ENCODE measurements at places on chromosomes 3 and 15.

- DNase-seq: no peak
Observed at GRCh38 chr15:54580643-54581042, 602.4 kb downstream of the UNC13C start.

GRCh38 chr3:72144773-72145505 is 360.0 kb upstream of the PROK2 start:
- no peak for DNase-seq

DNA sequence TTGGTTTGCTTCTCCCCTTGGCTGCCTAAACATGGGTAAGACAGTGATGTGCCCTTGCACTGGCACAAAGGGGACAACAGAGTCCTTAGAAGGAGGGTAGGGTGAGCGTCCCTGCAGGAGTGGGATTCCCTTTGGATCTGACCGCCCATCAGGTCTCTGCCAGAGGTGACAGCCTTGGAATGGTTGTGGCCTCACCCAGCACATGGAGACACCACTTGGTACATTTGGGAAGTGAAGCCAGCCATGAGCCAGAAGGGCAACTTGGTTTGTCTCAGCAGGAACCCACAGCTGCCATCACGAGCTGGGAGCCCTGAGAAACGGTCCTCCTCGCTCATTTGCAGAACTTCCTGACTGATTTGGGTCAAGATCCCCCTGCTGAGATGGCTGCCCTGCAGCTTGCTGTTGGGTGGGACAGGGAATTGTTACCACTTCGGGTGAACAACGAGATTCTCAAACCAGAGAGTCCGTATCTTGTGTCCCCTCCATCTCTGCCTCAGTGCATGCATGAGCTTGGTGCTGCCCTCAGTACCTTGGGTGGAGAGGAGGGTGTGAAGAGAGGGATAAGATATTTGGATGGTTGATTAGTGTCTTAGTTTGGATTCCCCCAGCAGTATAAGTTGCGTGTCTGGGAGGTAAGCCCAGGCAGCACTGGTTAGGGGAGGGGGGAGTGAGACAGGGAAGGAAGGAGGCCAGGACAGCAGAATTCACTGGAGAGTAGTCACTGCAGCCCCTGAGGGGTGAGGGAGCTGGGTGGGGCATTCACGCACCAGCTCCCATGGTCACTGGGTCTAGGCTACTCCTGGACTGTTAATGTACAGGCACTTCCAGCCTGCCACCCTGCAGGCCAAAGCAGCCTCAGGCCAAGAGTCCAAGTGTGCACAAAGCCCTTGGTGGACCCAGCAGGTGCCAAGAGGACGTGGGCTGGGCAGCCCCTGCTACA is 168.8 kb upstream of the TOPAZ1 start:
- no peak for DNase-seq

DNA sequence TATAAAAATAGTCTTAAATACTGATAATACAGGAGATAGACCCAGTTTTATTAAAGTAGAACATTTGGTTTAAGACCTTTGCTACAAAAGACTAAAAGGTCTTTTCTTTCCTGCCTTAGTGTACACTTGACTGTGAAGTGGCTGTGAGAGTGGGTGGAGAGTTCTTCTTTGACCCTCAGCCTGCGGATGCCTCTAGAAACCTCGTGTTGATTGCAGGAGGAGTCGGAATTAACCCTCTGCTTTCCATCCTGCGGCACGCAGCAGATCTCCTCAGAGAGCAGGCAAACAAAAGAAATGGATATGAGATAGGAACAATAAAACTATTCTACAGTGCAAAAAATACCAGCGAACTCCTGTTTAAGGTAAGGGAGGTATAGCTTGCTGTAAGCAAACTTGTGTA is 36.5 kb downstream of the OXNAD1 start:
- no peak for DNase-seq

- DNase-seq: no peak
Observed at GRCh38 chr3:105791131-105791530, 77.7 kb downstream of the CBLB start.

DNA sequence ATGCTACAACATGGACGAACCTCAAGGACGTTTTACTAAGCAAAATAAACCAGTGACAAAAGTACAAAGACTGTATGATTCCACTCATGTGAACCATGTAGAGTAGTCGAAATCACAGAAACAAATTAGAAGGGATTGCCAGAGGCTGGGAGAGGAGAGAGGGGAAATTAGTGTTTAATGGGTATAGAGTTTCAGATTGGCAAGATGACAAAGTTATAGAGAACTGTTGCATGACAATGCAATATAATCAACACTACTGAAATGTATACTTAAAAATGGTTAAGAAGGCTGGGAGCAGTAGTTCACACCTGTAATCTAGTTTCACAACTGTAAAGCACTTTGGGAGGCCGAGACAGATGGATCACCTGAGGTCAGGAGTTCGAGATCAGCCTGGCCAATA is 36.9 kb downstream of the PLS1 start:
- no peak for DNase-seq

GRCh38 chr15:94198633-94199032 is 32.7 kb upstream of the MCTP2 start:
- DNase-seq: no peak

DNA sequence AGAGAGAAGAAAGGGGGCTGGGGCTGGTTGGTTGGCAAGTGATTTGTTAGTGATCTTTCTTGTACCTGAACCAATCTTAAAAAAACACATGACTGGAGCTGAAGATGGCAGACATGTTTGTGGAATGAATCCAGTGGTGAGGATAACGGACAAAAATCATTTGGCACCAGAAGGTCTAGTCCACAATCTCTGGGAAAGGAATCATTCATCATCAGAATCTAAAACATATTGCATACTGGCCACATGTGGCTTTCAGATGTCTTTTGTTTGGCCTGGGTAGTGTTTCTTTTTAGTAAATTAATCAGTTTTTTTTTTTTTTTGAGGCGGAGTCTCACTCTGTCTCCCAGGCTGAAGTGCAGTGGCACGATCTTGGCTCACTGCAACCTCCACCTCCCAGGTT is 5.0 kb downstream of the NEK11 start:
- no peak for DNase-seq

GRCh38 chr3:12810961-12811360 is 14.5 kb downstream of the CAND2 start:
- no peak for DNase-seq

DNA sequence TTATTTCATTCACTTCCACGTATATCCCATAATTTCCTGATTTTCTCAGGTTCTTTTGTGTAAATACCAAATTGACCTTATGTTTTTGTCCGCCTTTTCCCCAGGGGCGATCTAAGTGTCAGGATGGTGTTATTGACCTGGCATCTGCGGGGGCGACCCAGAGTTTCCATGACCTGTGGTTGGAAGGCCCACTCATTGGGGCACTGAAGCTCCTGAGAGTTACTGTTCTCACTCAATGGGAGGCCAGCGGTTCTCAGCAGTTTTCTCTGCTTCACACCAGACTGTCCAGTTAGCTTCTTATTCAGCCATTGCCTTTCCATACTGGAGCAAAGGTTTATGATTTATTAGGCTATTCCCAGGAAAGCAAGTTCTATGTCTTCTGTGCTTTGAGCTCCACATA is 53.3 kb downstream of the B3GALNT1 start:
- DNase-seq: no peak

GRCh38 chr15:40047415-40048210 is 8.6 kb upstream of the SRP14 start:
- no peak for DNase-seq

DNA sequence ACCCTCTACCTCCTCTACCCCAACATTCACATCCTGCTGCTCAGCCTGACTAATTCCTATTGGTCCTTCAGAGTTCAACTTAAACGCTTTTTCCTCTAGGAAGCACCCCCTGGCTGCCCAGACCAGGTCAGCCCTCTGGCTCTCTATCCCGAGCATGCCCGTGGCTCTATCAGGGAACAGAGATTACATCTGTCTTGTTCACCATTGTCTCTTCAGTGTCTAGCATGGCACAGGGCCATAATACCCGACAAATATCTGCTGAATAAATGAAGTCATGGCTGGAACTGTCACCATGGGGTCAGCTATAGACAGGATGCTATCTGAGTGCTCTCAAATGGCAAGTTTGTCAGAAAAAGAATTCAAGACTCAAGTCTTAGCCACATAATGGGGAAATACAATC is 296.9 kb upstream of the CHRNA7 start:
- DNase-seq: no peak

DNA sequence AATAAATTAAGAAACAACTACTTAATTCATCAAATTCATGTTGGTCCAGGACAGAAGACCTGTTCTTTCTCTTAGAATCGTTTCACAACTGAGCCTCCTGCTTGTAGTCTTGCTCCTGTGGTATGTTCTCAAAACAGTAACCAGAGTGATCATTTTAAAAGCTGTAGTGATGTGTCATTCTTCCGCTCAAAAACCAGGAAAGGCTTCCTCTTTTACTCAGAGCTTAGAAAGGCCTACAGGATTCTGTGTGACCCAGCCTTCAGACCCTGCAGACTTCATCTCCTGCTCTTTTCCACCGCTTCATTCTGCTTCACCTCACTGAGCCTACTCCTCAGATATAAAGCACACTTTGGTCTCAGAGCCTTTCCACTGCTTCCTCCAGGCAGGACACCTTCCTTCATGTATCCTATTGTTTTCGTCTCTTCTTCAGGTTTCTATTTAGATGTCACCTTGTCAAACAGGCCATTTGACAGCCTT is 22.7 kb downstream of the ST6GAL1 start:
- no peak for DNase-seq

- no peak for DNase-seq
Observed at GRCh38 chr15:41517895-41518449, 4.3 kb upstream of the LTK start.

DNA sequence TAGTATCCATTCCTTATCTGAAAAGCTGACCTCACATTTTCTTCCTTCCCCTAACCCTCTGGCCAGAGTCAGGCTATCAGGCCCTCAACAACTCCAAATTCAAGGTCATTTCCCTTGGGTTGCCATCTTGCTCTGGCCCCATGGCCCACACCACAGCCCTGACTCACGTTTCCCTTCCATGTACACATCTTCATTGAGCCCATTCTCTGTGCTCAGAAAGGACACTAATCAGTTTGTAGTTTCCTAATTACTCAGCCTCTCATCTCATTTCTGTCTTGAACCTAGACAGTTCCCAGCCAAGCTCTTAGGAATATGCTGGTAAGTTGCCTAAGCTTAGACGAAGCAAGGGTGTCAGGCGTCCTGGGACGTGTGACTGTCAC is 14.9 kb downstream of the TGM5 start:
- DNase-seq: no peak

DNA sequence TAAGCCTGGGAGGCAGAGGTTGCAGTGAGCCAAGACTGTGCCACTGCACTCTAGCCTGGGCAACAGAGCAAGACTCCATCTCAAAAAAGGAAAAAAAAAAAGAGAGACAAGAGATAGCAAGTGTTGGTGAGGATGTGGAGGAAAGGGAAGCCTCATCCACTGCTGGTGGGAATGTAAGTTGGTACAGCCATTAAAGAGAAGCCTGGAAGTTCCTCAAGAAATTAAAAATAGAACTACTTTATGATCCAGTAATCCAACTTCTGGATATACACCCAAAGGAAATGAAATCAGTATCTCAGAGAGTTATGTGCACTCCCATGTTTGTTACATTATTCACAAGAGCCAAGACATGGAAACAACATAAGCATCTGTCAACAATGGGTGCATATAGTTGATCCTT is 14.9 kb downstream of the PYGO1 start:
- no peak for DNase-seq

DNA sequence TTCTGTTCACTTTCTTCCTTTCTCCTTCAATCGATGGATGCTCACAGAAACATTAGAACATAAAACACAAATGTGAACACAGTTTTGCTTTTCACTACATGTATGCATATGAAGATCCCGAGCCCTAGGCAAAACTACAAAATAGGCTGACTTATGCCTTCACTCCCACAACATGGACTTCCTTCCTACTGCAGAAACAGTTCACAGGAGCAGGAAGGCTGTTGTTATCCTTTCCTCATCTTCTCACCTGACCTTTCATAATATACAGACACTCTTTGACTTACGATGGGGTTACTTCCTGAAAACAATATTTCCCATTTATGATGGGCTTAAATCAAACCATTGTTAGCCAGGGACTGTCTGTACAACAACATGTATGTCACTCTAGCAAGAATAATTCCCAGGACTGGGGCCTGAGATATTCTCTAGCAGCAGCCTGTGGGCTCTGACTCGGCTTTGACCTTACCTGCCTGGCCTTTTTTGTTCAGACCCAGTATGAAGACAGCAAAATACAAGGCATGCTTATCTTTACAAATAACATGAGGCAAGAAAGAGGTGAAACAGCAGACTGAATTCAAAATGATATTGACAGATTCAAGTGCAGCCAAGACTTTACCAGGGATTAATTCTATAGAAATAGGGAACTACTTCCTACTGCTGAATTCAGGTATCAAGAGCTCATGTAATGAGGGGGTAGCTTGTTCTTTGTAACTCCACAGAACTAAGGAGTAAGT is 51.8 kb upstream of the PLXND1 start:
- no peak for DNase-seq

- DNase-seq: no peak
Observed at GRCh38 chr3:88059380-88060170, 520 bp downstream of the ZNF654 start.

DNA sequence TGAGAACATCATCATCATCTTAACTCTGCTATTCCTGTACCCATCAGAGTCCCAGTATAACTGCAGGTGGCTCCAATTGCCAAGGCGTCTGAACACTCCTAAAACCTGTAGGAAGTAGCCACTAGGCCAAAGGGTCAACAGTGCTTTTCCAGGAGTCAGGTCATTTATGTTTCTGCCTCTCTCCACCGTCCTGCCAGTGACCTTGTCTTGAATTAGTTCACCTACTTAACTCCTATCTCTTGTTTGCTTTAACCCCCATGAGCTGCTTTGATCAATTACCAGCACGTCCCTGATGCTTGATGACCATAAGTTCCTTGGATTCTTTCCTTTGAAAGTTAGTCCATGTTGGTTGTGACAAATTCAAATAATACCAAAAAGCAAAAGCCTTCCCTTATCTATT is 169.8 kb upstream of the ANKRD28 start:
- no peak for DNase-seq

DNA sequence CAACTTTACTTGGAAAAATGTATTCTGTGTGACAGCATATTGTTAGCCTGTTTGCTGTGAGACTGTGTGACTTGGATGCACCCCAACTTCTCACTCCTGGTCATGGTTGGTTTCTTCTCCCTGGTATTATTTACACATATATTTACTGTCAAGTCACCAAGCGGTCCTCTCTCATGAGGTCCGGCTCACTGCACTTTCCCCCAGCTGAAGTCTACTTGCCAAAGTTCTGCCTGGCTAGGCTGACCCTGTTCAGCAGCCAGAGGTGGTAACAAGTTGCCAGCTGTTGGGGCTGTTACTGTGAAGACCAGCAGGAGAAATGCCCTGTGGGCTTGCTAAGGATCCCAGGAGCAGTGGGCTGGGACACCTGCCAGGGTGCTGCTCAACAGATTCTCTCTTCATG is 337.5 kb downstream of the MFSD1 start:
- DNase-seq: no peak

DNA sequence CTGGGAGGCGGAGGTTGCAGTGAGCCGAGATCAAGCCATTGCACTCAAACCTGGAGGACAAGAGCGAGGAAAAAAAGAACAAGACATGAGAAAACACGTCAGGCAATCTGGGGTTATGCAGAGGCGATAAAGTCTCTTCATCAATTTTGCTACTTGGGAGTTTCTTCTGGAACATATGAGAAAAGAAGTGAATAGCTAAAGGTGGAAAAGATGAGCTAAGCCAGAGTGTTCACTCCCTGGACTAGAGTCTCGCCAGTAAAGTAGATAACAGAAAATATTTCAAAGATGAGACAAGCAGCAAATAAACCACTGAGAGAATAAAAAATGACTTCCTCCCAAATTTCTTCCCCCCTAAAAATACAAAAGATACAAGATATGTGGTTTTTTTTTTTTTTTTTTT is 188.4 kb upstream of the HES1 start:
- no peak for DNase-seq

Data from activated CD4-positive, CD25-positive, alpha-beta regulatory T cell (primary cell).